CD4-positive, alpha-beta T cell treated with Interleukin-6 at 100 ng/mL for 8 hours (primary cell): ENCODE measurements at places on chromosomes 2 and 18.

DNA sequence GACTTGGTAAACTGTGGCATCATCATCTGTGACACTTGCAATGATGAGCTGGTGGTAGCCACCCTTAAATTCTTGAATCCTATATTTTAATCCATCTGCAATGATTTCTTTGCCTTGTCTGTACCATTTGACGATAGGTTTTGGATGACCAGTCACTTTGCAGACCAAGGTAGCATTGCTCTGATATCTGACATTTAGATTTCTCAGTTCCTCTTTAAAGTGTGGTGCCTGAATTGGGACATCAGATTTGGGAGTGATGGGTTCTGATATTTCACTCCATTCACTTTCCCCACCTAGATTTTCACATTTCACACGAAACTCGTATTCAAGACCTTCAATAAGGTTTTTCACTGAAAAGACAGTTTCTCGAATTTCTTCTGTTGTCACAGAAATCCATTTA, 55.8 kb downstream of the PLEKHA3 start:
- no peak for DNase-seq

GRCh38 chr2:174333017-174333371, 1.8 kb upstream of the SP9 start:
- no peak for DNase-seq

- no peak for DNase-seq
Observed at GRCh38 chr2:69269330-69269729, 117.7 kb downstream of the GFPT1 start.

GRCh38 chr2:73972846-73973245, 11.9 kb upstream of the TET3 start:
- no peak for DNase-seq

DNA sequence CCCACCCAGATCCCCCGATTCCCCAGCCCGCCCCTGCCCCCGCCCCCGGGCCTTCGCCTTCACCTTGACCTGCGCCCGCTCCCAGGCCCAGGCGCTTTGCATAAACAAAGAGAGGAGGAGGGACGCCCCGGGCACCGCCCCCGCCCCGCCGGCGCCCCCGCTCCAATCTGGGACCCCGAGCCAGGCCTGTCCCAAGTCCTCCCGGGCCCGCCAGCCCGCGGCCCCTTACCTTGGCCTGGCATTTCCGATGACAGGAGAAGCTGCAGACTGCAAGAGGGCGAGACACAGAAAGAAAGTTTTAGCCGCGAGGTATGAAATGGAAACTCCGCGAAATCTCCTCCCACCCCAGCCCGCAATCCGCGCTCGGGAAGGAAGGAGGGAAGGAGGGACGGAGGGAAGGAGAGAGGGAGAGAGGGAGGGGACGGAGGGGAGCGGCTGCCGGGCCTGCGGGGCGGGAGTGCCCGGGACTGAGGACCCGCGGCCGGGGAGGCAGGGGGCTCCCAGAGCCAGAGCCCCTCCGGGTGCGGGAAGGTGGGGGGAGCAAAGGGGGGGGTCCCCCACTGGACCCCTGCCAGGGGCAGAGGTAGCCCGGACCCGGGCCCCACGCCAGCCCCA, 24.2 kb downstream of the TNS1 start:
- DNase-seq, result no peak

DNA sequence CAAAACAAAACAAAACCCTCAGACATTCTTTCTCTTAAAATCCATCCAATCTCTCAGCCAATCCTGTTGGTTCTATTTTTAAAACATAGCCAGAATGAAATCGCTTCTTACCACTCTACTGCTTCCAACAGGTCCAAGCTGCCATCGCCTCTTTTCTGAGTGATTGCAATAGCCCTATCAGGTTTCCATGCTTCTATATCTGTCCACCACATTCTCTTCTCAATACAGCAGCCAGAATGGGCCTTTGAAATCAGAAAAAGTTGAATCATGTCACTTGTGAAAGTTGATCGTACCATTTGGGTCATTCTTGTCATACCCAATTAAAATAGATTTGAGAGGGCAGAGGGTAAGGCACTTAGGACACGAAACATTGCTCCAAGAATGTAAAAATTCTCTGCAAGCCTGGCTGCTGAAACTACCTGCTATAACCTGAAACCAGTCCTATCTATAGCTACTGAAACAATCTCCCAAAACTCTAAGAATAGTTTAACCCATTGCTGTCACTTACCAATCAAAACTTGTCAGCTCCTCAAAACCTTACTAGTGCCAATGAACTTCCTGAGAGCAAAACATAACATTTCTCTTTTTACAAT, 3.3 kb upstream of the MTLN start:
- DNase-seq, result no peak

GRCh38 chr2:189657867-189658266, 3.4 kb upstream of the ASNSD1 start:
- DNase-seq, result peak; percentile 76

DNA sequence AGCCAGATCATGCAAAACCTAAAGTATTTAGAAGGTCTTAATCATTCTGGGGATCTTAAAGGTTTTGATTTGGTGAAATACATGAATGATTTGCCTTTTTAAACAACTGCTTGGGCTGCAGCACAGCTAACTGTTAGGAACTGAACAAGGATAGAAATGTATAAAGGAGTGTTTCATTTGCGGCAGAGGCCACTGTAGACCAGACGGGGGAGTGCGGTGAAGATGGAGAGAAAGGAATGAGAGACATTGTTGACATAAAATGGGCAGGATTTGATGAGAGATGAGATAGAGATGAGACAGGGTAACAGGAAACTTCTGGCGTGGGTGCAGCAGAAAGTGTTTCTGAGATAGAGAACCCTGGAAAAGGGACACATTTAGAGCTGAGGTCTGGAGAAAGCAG, 308.1 kb downstream of the TMX3 start:
- no peak for DNase-seq
